ENCODE measurements at places on chromosomes 11 and 22. TPM values are rescaled to one million over a fixed set of nuclear protein-coding genes. Genes with fewer than 3 reads are reported as not detected.

DNA sequence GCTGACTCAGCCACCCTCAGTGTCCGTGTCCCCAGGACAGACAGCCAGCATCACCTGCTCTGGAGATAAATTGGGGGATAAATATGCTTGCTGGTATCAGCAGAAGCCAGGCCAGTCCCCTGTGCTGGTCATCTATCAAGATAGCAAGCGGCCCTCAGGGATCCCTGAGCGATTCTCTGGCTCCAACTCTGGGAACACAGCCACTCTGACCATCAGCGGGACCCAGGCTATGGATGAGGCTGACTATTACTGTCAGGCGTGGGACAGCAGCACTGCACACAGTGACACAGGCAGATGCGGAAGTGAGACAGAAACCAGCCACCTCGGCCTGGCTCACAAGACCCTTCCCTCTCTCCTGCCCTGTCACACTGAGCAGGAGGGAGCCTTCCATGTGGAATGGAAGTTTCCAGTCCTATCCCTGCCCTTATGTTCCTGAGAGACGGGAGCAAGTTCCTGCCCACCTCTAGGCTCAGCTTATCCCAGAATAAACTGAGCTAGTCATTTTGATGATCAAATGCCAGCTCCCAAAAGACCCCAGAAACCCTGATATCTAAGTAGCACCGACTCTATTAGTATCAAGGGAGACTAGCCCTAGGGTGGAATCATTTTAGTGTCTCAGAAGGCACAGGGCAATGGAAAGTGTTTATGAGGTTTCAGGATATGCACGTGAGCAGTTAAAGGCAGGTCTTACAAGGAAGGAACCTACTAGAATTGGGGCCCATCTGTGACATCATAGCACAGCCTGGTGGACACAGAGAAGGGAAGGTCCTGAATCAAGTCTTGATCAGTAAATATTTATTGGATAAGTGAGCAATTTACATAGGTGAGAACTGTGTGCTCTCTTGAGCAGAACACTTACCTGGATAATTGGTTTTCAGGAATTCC lies 6.3 kb upstream of the IGLL5 start:
- DNase-seq = no peak

Gene OR56A4
- total RNA-seq = not detected

DNA sequence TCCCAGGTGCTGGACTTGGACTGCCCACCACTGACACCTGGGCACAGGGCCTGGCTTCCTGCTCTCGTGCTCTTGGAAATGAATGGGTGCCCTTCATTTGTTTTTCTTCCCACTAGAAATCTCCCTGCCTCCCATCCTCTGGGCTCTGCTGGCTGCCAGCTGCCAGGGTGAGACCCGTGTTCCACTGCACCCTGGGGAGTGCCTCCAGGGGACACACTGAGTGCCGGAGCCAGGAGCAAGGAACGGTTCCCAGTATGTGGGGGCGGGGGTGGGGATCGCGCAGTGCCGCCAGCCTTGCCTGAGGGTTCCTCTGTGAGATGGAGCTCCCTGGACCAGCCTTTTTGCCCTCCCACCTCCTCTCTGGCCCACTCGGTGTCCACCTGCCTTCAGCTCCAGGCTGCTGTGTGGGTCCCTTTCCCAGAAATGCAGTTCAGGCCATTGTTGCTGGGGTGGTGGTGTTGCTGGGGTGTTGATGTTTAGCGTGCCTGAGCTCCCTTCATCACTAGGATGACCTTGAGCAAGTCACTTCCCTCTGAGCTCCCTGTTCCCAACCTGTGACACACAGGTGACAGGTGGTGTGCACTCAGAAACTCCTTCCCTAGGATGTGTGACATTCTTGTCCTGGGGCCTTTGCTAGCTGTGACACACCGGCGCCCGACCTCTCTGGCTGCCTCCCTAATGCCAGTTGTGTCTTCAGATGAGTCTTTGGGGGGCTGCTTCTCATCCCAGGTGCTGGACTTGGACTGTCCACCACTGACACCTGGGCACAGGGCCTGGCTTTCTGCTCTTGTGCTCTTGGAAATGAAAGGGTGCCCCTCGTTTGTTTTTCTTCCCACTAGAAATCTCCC lies 72.1 kb downstream of the MED15 start:
- DNase-seq = no peak

Gene ZNF214
- total RNA-seq = 0.70 TPM

Gene TEX12
- not detected for total RNA-seq

- no peak for DNase-seq
Measured at GRCh38 chr11:13160806-13161205, 116.8 kb upstream of the BMAL1 start.

GRCh38 chr11:65503368-65503948 lies 4.6 kb downstream of the MALAT1 start:
- DNase-seq = no peak

DNA sequence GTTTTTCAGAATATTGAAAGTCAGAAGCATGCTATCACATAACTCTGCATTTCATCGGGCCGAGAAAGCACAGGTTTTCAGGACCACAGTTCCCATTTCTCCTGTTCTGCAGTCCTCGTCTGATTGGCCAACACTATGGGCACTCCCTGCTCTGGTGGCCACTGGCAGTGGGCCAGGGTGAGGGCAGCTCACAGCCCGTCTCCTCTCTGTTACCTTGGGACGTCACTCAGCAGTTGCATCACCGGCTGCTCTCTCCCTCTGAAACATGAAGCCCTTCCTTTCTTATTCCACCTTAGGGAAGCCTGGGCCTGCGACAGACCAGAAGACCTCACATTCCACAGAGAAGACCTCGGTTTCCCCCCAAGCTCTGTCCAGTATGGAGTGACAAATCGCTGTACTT lies 11.4 kb upstream of the MICAL3 start:
- no peak for DNase-seq

DNA sequence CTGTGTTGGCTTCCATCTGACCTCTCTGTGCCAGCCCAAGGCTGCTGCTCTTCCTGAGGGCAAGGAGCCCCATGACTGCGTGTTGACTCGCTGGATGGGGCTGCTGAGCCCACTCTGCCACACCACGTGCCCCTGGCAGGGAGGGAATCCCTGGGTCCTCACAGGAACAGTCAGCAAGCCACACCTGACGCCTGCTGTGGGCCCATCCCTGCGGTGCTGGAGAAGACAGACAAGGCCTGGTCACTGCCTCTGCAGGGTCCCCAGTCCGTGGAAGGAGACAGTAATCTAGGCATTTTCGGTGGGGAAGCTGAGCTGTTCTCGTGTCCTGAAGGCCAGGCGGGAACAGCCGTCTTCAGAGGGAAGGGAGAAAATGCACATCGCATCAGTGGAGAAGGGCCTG lies 10.6 kb upstream of the PPP6R3 start:
- DNase-seq = peak; percentile 42

DNA sequence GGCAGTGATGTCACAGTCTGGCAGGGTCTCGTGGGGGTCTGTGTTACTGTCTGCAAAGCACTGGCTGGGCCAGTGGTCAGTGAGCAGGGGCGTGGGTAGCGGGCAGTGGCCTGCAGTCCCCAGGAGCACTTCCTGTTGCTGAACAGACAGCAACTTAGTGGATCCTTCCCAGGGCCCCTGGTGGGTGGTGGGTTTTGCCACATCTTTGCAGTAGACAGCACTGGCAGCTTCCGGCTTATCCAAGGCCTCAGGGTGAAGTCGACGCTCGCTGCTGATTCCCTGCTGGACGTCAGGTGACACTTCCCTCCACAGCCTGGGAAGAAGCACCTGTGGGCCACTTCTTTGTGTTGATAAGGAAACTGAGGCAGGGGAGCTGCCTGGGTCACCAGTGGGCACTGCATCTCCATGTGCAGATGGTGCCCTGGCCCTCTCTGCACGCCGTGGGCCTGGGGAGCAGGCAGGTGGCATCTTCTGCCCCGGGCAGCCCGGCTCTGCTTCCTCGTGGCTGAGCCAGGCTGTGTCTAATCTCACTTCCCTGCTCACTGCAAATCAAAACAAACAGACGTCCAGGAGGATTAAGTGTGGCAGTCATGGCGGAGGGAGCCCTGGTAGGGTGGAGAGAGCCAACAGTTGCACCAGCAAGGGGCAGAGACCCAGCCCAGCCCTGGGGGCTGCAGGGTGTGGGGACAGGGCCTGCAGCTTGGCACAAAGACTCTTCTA lies 79.8 kb downstream of the KCNQ1 start:
- DNase-seq = no peak

Gene NCR3LG1
- 14.8 TPM for total RNA-seq

Gene PRRG4
- total RNA-seq = 6.8 TPM

GRCh38 chr11:94731880-94732601 lies 36.1 kb upstream of the AMOTL1 start:
- DNase-seq = no peak

DNA sequence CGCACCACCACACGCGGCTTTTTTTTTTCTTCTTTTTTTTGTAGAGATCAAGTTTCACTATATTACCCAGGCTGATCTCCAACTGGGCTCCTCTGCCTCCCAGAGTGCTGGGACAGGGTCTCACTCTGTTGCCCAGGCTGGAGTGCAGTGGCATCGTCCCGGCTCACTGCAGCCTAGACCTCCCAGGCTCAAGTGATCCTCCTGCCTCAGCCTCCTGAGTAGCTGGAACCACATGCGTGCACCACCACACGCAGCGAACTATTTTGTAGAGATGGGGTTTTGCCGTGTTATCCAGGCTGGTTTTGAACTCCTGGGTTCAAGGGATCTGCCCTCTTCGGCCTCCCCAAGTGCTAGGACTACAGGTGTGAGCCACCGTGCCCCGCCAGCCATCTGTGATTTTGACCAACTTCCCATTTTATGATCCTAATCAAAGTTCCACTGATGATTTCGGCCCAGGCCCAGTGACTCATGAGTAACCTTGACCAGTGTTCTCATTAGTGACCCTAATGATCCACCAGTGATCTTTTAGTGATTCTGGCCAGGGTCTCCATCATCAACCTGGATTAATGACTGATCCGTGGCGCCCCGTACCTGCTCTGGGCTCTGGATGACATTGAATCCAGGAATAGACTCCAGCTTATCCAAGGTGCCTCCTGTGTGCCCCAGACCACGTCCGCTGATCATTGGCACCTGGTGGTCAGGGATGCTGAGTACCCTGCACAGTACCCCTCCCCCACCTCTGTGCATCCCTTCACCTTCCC lies 1.7 kb downstream of the TYMP start:
- DNase-seq = no peak

Gene AKIP1
- total RNA-seq = 28.7 TPM

Gene SGSM1
- total RNA-seq = 5.5 TPM

DNA sequence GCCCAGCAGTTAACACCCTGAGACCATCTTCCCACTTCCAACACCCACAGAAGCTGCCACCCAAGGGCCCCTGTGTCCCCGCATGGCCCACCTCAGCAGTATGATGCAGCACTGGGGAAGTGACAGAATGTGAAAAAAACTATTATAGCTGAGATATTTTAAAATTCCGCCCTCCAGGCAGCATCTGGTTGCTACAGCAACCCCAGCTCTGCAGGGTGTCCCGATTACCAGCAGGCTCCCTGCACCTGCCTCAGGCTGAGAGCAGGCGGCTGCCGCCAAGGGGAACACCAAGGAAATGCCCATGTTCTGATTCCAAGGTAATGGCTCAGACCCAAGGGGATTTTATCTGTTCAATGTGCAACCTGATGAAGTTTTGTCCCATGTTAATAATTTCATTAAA lies 10.5 kb upstream of the TMEM121B start:
- no peak for DNase-seq

GRCh38 chr11:77446911-77447629 lies 26.8 kb downstream of the PAK1 start:
- DNase-seq = no peak

DNA sequence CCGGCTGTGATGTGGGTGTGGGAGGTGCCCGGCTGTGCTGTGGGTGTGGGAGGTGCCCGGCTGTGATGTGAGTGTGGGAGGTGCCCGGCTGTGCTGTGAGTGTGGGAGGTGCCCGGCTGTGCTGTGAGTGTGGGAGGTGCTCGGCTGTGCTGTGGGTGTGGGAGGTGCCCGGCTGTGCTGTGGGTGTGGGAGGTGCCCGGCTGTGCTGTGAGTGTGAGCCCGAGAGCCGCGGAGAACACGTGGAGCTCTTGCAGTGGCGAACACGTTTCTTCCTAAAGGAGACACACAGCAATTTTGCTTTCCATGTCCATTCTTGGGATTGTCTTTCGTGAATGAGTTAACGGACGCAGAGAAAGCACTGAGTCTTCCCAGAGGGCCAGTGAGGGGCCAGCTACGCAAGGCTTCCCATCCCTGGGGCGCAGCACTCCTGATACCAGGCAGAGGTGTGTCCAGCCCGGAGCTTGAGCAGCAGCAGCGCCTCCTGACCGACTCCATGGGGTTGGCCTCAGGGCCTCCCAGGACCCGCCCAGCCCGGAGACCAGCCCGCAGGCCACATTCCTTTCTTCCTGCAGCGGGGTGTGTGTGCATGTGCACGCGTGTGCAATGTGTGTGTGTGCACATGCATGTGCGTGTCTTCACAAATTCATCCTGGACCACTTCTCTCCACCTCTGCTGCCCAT lies 245.0 kb upstream of the B3GAT1 start:
- DNase-seq = peak; percentile 56

DNA sequence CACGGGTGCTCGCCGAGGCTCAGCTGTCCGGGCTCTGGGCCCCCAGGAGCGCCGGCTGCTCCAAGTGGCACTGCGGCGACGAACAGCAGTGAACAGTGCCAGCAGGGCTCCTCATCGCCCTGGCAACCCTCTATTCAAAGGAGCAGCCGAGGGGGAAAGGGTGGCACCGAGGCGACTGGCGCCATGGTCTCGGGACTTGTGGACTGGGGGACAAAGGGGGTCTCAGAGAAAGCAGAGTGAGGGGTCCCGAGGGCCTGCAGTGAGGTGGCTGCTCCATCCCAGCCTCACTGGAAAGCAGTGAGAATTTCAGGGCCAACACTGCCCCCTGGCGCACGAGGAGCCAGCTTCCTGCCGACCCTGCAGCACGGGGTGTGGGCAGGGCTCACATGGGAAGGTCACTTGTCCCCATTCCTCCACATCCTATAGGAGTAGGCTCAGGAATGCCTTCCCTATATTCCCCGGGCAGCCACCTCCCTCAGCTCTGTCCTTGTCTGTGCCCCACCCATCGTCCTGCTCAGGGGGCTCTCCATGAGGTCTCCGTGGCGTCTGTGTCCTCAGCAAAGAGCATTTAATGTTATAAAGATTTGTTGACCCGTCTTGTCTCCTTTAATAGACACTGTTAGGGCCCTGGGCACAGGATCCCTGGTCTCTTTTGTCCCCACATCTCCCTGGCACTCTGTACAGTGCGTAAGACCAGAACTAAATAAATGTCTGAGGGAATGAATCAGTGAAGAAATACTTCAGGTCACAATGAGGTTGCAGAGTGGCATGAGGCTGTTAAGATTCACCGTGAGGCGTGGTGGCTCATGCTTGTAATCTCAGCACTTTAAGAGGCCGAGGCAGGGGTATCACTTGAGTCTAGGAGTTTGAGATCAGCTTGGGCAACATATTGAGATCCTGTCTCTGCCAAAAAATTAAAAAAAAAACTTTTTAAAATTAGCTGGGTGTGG lies 26.4 kb downstream of the LRFN4 start:
- DNase-seq = peak; percentile 75

DNA sequence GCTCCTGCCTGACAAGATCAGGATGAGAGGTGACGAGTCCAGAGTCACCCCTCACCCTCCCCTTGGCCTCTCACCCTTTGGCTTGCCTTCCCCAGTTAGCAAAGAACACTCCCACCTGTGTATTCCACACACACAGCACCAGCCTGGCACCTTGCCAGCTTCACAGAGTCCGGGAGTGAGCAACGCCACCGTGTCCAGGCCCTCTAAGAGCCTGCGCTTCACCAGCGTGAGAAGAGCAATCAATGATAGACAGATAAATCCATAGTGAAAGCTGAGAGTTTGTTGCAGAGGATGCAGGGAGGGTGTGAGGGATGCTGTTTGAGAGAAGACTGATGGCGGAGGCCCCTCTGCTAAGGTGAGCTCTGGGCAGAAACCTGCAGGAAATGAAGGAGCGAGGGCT lies 404.5 kb downstream of the LARGE1 start:
- no peak for DNase-seq

Measured in Caco-2 (cell line).